Right cardiac atrium (tissue), 5 donors: ENCODE measurements at places on chromosomes 11 and 22.

GRCh38 chr22:41518048-41518347, 26.3 kb downstream of the POLR3H start:
- DNase-seq, result no peak

- no peak for DNase-seq
Observed at GRCh38 chr22:32208681-32209080, 3.8 kb upstream of the RFPL2 start.

DNA sequence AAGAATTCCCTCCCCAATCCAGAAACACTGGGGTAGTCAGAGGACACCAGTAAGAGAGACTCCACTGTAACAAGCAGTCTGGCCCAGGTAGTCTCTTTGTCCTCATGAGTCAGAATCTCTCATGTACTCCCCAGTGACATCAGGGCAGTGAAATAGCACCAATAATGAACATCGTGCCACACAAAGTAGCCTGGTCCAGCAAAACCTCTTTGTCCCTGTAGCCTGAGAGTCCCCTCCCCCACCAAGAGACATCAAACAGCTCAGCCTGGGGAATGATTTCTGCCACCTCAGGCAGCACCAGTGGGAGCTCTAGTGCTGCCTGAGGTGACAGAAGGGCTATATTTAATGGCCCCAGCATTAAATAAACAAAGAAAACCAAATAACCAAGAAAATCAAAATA, 88.1 kb downstream of the SBF2 start:
- DNase-seq, result no peak

- no peak for DNase-seq
Observed at GRCh38 chr22:19619144-19620009, 94.9 kb upstream of the SEPTIN5 start.

GRCh38 chr22:36881504-36882245, 20.9 kb downstream of the NCF4 start:
- no peak for DNase-seq

DNA sequence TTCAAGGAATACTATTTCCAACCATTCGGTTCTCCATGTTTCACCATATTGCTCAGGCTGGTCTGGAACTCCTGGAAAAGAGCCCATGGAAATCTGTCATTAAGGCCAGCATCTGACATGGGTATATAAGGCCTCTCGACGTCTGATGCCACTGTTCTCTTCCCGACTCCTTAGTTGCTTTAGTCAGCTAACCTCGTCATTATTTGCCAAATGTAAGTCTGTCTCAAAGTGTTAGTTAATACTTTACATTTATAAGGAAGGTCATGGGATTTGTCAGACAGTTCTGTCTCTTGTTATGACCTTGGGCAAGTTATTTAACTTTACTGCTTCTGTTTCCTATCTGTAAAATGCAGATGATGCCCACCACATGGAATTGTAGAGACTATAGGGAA, 1.6 kb downstream of the MRPL48 start:
- no peak for DNase-seq

- DNase-seq, result no peak
Observed at GRCh38 chr11:113023228-113023627, 62.0 kb downstream of the NCAM1 start.
